ENCODE measurements at places on chromosomes 5 and 9.

GRCh38 chr9:131690941-131691573, 48.8 kb downstream of the RAPGEF1 start:
- no peak for DNase-seq

DNA sequence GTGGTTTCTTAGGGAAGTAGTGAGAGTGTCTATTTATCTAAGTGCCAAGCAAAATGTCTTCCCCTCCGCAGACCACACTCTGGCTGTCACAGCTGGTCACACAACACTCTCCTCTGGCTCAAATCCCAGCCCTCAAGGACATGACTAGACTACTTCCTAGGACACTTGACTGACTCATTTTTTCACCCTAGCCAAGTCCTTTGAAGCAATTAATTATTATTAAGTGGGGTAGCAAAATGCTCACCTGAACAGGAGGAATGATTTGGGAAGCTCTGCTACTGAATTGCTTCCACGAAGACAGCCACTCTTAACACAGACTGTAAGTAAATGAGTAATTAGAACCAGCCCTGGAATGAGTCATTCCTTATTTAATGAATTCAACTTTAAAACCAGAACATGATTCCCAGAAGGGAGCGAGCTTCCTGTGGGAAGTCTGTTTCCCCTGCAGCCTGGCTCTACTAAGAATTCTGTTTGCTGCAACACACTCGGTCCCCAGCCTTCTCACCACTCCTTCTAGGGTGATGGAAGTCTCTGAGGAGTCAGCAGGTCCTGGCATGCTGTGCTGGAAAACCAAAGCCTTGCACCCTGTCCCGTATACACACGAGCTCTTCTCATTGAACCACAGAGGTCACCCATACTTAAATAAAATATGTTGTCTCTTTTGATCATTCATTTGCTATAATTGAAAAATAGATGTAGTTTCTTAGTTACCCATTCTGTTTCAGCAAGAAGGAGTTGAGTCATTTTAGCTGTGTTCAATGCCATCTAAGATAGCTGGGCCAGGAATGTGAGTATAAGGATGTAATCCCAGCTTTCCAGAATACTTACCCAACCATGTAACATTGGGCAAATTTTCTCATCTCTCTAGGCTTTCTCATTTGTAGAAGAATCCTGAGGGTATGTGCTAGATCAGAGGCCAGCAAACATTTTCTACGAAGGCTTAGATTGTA, 218.6 kb upstream of the RASEF start:
- peak; percentile 66 for DNase-seq

GRCh38 chr9:127283917-127284497, 19.4 kb downstream of the GARNL3 start:
- peak; percentile 17 for DNase-seq

DNA sequence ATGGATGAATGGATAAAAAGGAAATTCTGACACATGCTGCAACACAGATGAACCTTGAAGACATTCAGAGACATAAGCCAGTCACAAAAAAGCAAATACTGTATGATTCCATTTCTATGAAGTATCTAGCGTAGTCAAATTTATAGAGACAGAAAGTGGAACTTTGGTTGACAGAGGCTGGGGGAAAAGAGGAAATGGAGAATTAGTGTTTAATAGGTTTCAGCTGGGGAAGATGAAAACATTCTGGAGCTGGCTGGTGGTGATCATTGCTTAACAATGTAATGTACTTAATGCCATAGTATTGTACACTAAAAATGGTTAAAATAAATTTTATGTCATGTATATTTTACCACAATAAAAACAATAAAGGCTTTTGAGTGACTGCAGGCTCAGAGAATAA, 24.2 kb downstream of the PPIC start:
- peak; percentile 70 for DNase-seq

GRCh38 chr9:34862836-34863235, 95.2 kb upstream of the PHF24 start:
- DNase-seq, result no peak

GRCh38 chr5:120367896-120368634, 96.0 kb upstream of the PRR16 start:
- DNase-seq, result no peak

DNA sequence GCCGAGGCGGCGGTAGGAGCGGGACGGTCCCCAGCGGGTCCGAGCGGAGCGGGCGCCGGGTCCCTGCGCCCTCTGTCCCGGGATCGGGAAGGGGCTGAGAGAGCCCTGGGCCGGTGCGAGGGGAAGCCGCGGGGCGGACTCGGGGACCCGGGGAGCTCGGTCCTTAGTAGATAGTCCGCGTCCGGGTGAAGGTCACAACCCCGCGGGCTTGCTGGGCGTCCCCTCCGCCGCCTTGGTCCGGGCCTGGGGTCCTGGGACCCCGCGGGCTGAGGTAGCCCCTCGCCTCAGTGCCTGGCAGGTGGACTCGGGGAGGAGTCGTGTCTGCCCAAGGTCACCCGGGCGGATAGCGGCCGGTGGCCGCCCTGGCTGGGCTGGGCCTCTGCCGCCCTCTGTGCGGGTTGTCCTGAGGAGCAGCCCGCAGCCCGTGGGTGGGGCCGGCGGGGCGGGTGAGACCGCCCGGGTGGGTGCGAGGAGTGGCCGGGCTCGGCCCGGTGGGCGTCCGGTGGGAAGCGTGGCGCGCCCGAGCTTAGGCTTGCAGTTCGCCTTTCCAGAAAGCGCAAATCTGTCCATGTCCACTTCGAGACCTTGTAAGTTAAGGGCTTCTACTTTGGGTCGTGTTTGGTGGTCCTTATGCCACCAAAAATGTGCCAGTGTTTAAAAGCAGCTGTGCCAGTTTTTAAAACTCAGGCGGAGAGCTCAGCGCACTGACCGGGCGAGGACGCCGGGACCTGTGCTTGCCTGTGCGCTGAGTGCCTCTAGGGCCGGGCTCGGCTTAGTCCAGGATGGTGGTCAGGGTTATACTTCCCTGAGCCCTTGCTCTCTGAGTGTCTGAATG, 554 bp downstream of the SDHA start:
- DNase-seq, result no peak

DNA sequence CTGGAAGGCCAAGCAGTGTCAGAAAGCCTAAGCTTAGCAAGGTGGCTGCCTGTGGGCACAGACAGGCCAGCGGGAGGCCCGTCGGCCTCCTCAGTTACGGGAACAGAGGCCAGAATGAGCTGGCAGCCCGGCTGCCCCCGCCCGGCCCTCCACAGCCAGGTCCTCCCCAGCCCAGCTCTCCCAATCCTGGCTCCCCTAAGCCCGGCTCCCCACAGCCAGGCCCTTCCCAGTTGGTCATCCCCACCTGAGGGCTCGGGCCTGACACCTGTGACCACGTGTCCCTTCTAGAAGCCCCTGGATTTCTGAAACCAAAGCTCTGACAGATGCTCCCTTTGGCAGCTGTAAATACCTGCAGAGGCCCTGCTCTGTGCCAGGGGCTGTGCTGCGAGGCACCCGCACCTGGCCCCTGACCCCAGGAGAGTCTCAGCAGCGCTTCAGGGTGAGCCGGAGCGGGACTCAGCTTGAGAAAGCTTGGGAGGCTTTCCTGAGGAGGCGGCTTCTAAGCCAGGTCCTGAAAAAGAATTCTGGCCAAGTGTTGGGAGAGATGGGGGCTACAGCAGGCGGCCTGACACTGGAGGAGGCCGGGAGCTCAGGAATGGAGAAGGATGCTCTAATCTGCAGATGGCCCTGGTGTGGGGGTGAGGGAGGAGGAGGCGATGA, 80.4 kb upstream of the OLFM1 start:
- no peak for DNase-seq

DNA sequence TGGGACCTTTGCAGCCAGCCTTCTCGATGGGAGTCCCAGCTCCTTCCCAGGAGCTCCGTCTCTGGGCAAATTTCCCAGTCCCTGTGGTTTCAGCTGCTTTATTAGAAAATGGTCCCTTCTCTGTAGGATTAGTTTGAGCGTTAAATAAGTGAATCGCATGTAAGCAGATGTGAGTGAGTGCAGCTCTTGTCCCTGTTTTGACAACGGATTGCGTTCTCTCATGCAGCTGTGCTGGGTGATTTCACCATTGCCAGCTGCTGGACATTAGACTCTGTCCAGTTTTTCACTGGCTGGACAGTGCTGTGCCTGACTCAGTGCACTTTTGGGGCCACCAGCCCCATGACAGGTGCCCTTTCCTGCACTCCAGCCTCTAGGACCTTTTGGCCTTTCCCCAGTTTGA, 11.6 kb upstream of the CEL start:
- DNase-seq, result peak; percentile 31

DNA sequence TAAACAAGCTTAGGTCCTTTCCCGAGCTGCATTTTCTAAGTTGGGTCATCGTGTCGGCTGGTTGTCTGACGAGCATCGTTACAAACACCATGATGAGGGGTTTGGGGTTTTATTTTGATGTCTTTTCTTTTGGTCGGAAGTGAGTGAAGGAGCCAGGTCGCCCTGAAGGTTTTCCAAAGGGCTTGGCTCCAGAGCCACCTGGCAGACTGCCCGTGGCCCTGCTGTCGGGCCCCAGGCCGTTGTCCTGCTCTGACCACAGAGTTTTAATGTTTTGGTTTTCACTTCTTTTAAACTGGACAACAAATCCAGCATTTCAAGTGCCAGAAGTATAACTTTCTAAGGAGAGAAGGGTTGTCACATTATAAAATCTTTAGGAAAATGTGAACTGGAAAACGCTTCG, 42.3 kb downstream of the TENT4A start:
- DNase-seq, result no peak

DNA sequence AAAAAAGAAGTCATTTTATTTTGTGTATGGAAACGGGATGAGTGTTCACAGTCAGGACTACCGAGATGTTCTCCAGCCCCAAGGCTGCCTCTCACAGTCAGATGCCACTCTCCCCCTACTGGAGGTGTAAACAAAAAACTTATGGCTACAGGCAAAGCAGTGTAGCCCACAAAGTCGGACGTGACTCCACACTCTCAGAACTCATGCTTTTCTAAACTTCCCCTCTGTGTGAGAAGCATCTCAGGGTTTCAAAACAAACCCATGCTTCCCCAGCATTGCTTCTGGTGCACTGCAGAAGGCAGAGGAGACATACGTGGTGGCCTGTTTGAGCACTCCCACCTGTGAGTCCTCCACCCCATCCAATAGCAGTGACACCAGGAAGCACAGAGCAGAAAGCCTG, 580.3 kb downstream of the BNC2 start:
- no peak for DNase-seq

GRCh38 chr5:75374394-75374814, 37.4 kb downstream of the HMGCR start:
- DNase-seq, result no peak

DNA sequence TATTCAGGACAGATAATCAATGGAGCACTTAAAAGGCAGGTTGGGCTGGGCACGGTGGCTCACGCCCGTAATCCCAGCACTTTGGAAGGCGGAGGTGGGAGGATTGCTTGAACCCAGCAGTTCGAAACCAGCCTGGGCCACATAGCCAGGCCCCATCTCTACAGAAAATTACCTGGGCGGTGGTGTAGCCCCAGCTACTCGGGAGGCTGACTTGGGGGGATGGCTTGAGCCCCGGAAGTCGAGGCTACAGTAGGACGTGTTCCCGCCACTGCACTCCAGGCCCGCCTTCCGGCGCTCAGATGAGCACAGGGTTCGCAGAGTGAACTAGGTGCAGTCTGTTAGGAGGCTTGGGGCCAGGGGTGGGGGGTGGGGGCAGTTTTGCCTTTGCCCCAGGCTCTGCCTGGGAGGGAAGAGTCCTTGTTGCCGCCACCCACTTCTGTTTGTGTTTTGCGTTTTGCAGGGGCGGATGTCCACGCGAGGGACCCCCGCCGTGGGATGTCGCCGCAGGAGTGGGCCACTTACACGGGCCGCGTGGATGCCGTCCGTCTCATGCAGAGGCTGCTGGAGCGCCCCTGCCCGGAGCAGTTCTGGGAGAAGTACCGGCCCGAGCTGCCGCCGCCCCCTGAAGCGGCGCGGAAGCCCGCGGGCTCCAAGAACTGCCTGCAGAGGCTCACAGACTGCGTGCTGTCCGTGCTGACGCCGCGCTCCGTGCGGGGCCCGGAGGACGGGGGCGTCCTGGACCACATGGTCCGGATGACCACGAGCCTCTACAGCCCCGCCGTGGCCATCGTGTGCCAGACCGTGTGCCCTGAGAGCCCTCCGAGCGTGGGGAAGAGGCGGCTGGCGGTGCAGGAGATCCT, 85.2 kb downstream of the ANKRD33B start:
- DNase-seq, result no peak

- DNase-seq, result no peak
These were observed 107.6 kb upstream of the CPEB4 start for GRCh38 chr5:173780235-173781234.

DNA sequence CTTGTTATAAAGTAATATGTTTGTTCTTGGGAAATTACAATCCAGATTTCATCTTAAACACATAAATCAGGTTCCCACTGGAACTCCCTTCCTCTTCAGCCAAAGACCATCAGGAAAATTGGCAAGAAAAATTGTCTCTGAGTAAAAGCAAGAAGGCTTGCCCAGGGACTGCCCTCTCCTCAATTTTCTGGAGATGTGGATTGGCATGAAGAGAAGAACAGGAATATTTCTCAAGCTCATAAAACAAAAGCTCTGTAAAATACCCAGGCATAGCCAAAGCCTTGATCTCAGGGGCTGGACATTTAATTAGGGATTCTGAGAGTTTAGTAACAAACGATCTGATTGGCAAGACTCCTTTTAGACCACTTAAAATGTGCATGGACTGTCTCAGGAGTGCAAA, 223.4 kb downstream of the ZNF608 start:
- DNase-seq, result no peak

DNA sequence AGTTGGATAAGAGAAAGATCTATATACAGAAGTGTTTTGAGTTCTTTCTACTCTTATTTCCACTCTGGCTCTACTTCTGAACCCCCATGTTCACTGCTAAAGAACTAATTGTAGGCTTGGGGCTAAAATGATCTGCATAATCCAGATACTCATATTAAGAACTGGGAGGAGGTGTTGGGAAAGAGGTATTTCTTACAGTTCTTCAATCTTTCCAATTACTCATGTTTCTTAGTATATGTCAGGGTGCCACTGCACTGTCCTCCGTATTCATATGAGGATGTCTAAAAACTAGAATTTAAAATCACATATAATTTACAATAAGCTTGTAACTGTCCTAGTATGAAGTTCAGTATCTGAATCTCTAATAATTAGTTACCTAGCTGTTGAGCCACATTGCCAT, 12.7 kb downstream of the NIPBL start:
- no peak for DNase-seq

DNA sequence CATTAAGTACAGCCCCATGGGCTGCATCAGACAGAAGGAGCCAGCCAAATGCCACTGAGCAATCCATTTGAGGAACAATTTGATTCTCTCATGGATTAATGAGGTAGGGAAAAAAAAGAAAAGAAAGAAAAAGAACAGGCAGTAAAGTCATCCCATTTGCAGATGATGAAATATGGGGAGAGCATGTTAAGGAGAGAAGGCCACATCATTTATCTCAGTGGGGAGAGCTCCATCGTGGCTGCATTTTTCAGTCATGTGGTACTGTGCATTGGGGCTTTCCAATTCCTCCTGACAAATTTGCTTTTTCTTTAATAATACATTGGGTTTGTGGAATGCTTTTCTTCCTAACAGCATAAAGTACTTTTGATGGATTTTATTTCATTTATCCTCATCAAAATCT, 375.2 kb upstream of the TLE4 start:
- DNase-seq, result no peak

- no peak for DNase-seq
These were observed 48.7 kb upstream of the CEMIP2 start for GRCh38 chr9:71816916-71817451.
